Cortex of kidney (tissue), 1 donor: ENCODE measurements at places on chromosomes 1 and 21.

GRCh38 chr1:205706601-205707502 lies 26.5 kb upstream of the SLC45A3 start:
- no peak for DNase-seq

DNA sequence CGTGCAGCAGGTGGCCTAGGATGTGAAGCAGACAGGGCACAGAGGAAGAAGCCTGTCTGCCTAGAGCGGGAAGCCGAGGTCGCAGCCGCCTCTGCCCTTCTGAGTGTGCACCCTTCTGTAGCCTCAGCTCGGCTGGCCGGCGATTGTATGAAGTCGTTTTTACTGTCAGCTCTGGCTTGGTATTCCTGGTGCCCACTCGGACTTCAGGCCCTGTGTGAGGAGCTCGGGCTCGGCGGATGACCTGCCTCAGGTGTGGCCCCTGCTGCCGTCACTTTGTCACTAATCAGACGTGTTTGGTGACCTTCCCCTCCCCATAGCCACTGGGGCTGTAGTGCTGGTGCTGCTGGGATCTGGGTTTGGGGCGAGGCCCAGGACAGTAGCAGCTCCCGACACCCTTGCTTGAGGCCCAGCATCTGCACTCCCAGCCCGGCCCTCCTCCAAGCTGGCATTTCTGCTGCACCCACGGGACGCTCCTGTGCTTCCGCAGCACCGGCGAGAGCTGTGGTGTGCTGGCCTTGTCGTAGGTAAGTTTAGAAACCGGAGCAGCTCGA lies 18.1 kb downstream of the SLX9 start:
- DNase-seq, result no peak

GRCh38 chr1:29749024-29749945 lies 513.0 kb downstream of the PTPRU start:
- DNase-seq, result no peak

DNA sequence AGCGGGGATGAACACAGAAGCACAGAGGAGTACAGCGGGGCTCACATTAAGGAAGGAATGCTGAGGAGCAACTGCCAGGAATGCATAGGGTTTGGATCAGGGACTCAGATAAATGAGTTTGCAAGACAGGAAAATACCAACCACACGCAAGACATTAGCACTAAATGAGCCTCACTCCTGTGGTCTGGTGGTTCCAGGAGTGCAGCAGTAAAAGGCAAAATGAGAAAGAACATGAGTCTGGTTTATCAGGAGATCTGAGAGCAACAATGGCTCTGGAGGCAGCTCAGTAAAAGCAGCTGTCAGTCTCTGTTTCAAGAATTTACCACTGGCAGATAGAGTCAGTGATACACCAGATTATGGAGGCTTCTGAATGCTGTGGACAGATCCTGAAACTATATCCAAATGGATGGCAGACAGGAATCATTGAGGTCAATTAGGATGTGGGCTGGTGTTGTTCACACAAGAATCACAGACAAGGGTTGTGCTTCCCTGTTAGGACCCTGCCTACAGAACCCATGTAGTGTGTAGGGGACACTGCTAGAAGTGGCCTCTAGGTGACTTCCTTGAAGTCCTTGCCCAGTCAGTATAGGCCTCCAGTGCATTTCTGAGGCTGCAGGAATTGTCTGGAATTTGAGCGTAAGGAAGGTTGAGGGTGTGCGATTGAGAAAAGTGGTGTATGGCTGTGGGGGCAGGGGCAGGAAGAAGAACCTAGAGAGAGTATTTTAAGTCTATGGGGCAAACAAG lies 50.3 kb downstream of the CASQ2 start:
- DNase-seq, result no peak
